Spleen (tissue), 13 donors: ENCODE measurements at places on chromosomes 5 and 9.

DNA sequence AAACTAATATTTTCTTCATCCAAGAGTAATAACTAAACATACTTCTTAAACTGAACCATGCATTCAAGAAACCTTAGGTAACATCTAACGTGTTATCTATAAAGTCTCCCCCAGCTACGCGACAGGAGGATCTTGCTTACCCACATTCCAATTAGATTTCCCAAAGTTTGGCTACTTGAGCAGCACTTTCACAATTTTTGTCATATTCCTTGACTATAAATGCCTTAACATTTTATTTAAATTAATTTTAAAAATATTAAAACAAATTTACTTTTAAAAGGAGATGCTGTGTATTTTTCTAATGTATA lies 25.3 kb upstream of the IFNE start:
- DNase-seq, result no peak

- no peak for DNase-seq
These were observed 18.2 kb downstream of the PPP2R2B start for GRCh38 chr5:146860213-146860893.

DNA sequence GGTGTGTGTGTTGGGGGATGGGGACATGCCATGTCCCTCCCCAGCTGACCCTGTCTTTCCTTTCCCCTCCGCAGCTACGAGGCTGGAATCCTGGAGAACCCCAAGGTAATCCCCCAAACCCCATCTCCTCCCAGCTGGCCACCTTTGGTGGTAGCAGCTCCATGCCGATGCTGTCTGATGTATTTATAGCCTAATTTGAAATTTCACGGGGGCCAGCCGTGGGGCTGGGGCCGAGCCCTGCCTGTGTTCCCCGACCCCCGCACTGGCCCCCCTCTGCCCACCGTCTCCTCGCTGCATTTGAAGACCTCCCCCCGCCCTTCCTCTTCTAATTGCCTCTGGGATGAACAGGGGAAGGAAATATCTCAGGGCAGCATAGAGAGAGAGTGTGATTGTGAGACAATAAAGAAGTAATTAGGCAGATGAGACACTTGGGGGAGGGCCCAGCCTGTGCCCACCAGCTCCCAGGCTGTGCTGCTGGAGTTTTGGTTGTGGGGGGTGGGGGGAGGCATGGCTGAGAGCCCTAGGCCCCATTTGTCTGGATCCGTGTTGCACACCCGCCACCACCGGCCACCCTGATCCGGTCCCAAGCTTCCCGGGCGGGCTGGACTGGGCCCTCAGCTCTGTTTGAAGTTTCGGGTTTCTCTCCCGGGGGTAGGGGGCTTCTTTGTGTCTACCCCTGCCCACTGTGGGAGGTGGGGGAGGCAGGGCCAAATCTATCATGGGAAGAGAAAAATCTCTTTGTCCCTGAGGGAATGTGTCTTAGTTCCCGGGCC lies 26.8 kb downstream of the ASS1 start:
- DNase-seq, result no peak

- no peak for DNase-seq
These were observed 21.1 kb downstream of the FAF2 start for GRCh38 chr5:176469296-176469695.

DNA sequence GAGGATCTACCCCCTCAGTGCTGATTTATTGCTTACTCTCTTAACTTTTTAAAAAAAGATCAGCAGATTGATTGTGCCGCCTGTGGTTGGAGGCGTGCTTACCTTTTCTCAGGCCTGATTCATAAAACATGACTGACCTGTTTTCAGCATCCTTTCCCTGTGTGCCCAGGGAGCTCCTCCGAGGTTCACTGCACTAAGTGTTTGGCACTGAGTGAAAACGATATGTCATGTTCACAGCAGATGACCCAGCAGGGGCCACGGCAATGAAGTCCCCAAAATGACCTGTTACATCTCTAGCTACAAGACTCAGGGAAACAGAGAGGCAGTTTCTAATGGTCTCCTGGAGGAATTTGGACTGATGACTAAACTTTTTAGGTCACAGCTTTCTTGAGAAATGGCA lies 69.9 kb downstream of the INSYN2B start:
- DNase-seq, result no peak

GRCh38 chr5:67202828-67203227 lies 6.2 kb upstream of the CD180 start:
- no peak for DNase-seq
